ENCODE measurements at places on chromosomes 4 and X.

DNA sequence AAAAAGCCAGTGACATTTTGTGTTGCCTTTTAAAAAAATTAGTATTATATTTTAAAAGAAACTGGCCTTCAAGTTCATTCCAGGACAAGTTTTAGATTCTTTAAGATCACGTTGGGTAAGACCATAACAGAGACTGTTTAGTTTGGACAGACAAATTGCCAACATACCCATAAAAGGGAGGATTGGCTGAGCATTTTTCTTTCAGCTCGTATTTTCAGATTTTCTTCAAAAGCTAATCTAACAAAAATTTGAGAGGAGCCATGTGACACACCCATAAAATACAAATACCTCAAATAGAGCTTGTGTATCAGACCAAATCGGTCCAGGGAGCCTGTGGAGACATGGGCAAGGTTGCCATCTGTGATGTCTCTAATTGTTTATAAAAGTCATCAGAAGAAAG is 74.6 kb upstream of the C1QTNF7 start:
- no peak for DNase-seq

DNA sequence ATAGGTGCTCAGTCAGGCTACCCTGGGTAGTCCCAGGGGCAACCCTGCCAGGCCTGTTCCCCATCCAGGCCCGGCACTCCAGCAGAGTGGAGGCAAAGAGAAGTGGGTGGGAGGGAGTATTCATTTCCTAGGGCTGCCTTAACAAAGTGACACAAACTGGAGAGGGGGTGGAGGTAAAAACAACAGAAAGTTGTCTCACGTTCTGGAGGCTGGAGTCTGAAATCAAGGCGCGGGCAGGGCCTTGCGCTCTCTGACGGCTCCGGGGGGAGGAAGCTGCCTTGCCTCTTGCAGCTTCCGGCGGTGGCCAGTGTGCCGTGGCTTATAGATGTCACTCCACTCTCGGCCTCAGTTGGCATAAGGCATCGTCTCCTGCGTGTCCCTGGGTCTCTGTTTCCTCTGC is 90.8 kb downstream of the DCTD start:
- DNase-seq = no peak

GRCh38 chrX:144791298-144791697 is 456.0 kb upstream of the SPANXN1 start:
- DNase-seq = no peak

- no peak for DNase-seq
Observed at GRCh38 chr4:82678051-82678450, 116.3 kb upstream of the TMEM150C start.

GRCh38 chr4:119113033-119113655 is 22.5 kb upstream of the MYOZ2 start:
- no peak for DNase-seq

DNA sequence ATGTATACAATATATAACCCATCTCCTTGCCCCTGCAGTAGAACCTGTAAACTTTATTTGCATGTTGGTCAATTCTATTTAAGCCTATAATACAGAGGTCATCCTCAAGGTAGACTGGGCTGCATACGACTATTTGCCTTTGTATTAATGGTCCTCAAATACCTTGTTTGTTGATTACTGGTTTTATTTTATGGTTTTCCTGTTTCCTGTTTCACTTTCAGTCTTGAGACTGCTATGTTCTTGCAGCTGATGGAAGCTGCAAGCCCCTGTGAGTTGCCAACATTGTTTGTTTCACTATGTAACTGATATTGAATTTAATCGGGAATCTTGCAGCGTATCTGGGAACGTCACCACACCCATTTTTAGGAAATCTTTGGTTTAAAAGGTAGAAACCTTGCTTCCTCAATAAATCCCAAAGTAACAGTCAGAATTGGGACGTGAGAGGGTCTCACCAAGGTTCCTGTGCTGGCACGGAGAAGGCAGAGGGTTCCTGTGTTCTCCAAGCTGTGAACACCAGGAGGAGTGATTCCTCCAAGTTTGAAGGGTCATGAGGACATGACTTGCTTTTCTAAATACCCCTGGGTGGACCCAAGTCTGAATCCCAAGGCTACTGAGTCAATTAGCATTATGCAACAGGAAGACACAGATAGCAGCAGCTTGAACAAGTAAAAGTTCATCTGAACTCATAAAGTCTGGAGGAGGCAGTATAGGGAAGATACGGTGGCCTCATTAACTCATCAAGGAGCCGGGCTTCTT is 110.6 kb upstream of the PNPLA4 start:
- DNase-seq = no peak

DNA sequence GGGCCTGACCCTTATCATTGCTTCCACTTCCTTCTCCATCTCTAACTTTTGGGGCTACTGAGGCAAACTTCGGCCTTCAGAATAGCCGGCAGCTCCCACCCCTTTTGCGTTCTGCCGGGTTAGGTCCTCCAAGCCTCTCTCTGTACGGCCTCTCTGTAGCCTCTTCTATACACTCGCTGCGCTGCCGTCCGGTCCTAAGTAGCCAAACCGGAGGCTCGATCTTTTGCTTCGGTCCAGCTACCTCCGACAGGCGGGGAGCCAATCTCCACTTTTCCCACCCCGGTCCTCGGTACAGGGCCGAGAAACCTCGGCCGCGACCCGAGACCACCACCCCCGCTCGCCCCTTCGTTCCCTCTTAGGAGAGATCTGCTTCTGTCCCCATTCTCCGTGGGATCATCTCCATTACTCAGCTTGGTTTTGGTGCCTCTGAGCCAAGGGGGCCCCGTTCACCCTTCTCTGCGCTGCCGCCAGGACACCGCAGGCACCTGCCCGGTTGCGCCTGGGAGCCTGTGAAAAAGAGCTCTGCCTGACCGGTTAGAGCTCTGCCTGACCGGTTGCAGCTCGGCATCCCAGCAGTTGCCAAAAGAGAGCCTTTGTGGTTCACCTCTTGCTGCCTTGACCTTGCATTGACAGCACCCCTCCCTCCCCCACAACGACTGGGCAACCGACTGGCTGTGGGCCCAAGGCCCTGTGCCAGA is 1.0 kb upstream of the HTR2C start:
- DNase-seq = no peak

DNA sequence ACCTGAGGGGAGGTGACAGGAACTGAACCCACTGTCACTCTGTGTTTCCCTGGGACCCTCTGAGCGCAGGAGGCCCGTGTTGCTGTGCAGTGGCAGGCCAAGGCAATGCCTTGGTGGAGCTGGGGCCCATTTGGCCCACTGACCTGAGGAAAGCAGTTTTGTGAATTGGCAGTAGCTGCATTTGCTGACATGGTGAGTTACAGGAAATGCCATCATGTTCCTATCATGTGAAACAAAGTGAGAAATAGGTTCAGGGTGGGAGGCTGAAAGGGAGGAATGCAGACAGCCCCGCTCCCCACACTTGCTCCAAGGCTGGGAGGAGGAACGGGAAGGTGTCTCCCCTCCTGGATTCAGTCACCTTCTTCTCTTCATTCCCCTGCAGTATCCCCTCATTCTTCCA is 146.1 kb downstream of the PTTG2 start:
- no peak for DNase-seq

DNA sequence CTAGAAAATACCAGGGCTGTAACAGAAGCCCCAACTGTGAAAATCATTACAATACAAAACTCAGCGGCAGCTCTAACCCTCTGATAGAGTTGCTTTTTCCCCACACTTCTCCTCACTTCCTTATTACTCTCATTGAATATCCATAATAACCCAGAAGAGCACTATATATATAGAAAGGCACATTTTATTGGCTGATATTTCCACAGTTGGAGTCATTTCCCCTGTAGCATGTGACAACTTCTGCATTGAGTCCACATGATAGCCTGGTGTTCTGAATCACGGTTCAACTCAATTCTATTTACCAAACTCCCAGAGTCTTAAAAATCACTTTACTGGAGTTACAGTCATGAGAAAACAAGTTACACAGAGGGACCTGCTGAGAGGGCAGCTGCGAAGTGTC is 46.6 kb upstream of the NWD2 start:
- DNase-seq = no peak

GRCh38 chr4:101064541-101065180 is 282.7 kb downstream of the PPP3CA start:
- DNase-seq = no peak

DNA sequence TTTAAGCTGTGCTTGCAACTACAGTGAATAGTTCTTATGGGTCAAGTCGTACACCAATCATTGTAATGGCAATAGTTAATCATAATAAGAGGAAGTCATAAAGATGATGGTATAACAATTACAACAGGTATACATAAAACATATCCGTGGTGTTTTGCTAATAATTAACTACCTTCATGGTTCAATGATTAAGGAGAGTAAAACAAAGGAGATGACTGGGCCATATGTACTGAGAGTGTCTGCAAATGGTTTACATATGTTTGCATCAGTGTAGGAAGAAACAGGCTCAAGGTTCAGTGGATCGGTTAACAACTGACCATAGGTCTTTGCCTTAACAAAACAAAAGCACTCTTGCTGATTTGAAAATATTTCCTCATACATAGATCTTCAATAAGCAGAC is 253.0 kb downstream of the COX7B2 start:
- DNase-seq = no peak

DNA sequence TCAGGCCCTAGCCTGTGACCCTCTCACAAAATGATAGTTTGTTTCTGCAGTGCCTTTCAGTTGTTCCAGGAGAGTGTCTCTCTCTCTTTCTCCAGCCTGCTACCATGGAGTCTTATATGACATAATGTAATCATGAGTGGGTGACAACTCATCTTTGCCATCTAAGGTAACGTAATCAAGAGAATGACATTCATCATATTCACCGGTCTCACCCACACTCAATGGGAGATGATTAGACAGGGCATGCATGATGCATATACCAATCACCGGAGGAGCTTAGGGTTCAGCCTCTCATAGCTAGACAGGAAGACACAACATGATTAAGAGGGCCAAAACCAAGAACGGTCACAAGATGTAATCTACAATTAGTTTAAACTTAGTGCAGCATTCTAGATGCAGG is 97.1 kb upstream of the FAM9B start:
- no peak for DNase-seq

DNA sequence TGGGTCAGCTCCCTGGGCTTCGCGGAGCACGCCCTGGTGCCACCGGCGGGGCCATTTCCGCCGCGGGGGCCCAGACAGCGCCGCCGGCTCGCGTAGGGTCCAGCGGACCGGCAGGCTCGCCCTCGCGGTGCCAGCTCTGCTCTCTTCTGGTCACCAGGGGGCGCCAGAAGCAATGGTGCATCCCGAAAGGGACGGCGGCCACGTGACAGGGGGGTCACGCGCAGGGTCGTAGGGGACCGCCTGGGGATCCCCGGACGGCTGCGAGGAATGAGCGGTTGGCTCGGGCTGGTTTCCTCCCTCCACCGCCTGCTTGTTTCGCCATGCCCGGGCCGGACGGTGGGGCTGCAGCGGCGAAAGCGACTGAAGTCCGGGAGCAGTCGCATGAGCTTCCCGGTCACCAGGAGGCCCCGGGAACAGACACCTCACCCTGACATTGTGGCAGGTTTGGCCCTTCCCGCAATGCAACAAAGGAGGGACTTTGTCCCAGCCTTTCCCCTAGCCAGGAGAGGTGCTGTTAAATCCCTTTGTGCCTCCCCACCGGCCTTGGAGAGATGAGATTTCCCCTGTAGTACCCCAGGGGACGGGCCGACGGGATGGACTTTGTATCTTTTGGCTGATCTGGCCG is 15.8 kb downstream of the ZCCHC12 start:
- DNase-seq = no peak

- DNase-seq = no peak
Observed at GRCh38 chr4:146381263-146381872, 140.4 kb downstream of the SLC10A7 start.

- no peak for DNase-seq
Observed at GRCh38 chrX:5080791-5081190, 1147.9 kb downstream of the NLGN4X start.

GRCh38 chrX:124208660-124209059 is 123.8 kb upstream of the TEX13D start:
- no peak for DNase-seq

DNA sequence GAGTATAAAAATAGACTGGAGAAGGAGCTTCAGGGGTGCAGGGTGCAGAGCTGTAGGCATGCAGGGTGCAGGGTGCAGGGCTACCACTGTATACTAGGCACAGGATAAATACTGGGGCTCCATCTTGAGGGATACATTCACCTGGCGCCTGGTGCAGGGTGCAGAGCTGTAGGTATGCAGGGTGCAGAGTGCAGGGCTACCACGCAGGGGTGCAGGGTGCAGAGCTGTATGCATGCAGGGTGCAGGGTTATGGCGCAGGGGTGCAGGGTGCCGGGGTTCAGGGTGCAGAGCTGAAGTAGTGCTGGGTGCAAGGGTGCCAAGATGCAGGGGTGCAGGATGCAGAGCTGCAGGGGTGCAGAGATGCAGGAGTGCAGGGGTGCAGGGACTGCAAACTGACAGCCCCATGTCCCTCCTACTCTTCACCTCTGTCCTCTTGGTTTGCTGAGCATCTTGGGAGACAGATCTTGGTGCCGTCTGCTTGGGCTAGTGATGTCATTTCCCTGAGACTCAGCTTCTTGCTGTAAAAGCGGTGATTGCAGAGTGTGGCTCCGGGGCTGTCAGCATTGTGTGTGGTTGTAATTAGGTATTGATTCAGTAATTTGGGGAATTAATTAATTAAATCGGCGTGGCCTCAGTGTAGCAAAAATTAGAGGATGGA is 91.2 kb downstream of the ADRA2C start:
- no peak for DNase-seq

DNA sequence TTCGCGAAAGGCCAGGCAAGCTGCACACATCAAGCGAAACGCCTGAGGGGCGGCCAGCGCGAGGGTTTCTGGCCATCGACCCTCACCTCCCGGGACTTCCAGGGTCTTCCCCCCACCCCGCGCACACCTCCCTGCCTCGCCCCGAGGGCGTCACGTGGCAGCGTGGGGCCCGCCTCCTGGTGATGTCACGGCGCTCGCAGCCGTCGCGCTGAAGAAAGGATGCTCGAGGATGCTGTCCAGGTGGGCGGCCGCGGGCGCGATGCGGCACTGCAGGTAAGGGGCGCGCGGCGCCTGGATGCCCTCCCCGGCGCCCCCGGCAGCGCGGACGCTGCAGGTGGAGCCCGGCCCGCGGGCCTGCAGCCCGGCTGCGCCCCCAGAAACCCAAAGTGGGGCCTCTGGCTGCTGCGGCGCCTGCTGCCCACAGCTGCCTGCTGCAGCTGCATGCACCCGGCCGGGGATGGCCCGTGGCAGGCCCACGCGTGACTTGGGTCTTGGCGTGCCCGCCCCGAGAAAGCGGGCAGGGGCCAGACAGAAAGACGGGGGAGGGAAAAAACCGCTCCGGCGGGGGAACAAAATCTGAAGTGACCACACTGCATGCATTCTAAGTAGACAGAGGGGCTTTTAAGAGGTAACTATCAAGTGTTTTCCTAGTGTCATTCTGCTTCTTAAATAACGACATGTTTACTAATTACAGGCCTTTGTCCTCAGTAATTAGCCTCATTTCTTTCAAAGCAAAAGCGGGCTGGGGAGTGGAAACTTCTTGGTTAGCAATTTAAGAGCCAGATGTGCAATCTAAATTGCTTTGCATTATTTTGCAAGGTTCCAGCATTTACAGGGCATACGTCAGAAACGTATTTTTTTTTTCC is 1.7 kb downstream of the CLCN4 start:
- no peak for DNase-seq

DNA sequence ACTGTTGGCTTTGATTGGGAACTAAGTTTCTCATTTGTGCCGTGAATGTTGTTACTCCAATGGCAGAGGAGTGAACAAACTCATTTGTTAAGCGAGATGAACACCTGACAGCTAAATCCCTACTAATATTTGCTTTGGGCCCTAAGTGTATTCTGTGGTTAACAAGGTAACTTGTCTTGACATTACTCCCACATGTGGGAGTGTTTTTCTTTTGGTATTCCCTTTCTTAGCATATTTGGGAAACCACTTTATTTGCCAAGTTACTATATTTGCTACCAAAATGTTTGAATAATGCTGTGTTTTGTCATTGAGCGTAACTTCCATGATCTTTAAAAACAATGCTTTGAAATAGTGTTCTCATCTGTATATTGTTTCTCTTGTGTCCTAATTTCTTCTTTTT is 82.5 kb downstream of the ARHGAP10 start:
- DNase-seq = no peak
